Left ventricle myocardium inferior (tissue), 1 donor: ENCODE measurements at places on chromosomes 1 and 21. TPM values are rescaled to one million over a fixed set of nuclear protein-coding genes. Genes with fewer than 3 reads are reported as not detected.

PRAMEF26 gene
- total RNA-seq: not detected

LCE2B gene
- total RNA-seq: not detected

AIRE gene
- total RNA-seq: not detected

SH3D21 gene
- 1.9 TPM for total RNA-seq

ACTL8 gene
- not detected for total RNA-seq

DYRK1A gene
- total RNA-seq: 64.6 TPM

- DNase-seq: no peak
These were observed 58.5 kb upstream of the LAX1 start for GRCh38 chr1:203706444-203706843.

GRCh38 chr1:17462669-17463068 lies 23.2 kb upstream of the RCC2 start:
- no peak for DNase-seq

- peak; percentile 41 for DNase-seq
These were observed 83.9 kb upstream of the PLPPR4 start for GRCh38 chr1:99180343-99180808.

GRCh38 chr1:246394121-246394520 lies 113.0 kb downstream of the SMYD3 start:
- DNase-seq: no peak
